ENCODE measurements at places on chromosomes 16 and 17. TPM values are rescaled to one million over a fixed set of nuclear protein-coding genes. Genes with fewer than 3 reads are reported as not detected.

Gene MYH13
- not detected for total RNA-seq

DNA sequence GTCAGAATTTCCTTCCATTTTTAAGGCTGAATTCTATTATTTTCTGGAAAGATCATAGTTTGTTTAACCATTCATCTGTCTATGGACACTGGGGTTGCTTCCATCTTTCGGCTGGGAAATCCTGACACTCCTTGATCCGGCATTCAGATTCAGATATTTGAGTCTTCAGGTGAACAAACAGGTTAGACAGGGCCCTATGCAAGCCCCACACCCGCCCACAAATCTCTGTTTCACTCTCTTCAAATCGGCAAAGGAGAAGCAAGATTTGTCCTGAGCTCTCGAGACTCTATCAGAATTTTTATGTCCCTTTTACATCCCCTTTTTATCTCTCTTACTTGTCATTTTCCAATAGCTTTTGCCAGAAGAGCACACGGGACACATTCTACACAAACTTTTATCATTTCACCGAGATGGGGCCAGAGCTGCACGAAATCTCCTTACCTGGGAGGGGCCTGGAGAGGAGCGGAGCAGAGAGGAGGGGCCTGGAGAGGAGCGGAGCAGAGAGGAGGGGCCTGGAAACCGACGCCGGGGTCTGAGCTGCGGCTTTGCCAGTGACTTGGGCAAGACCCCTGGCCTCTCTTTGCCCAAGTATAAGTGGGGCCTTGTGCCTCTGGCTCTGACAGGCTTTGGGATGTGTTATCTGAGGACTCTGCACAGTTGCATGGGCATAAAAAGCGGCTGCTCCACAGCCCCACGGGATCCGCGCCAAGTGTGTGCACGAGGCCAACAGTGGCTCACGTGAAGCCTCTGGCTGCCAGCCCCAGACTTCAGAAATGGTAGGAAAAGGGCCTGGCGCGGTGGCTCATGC is 54.3 kb upstream of the RBFOX3 start:
- H3K36me3 ChIP-seq = no peaks in the 10 kb centered on the region
- DNase-seq = peak; percentile 66
- peaks cover 6% of the 10 kb centered on the region for H3K4me1 ChIP-seq

- H3K27ac ChIP-seq = peak overlapping the region; percentile 57
- peaks cover 13% of the 10 kb centered on the region for H3K4me1 ChIP-seq
- no peak overlapping the region for H3K4me3 ChIP-seq
- H3K27me3 ChIP-seq = no peaks in the 10 kb centered on the region
- H3K36me3 ChIP-seq = no peaks in the 10 kb centered on the region
These were observed 128.5 kb downstream of the PARN start for GRCh38 chr16:14501331-14502255.

DNA sequence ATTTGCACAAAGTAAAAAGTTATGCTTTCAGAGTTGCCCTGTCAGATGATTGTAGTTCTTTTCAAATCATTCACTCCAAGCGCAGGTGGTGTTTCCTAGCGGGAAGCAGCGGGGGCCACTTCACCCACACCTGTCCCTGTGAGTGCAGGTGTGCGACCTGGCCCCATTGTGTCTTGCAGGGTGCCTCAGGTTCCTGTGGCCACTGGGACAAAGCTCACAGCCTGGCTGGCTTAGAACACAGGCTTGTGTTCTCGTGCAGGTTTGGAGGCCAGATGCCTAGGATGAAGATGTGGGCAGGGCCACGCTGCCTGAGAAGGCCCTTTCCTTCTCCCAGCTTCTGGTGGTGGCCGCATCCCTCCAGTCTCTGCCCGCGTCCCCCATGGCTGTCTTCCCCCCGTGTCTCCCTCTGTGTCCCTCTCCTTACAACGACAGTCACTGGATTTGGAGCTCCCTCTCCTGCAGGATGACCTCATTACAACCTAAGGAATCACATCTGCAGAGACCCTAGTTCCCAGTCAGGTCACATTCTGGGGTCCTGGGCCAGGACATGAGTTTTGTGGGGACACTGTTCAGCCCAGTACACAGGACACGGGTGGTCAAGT is 90.5 kb downstream of the NPIPB11 start:
- no peak overlapping the region for H3K27ac ChIP-seq
- no peaks in the 10 kb centered on the region for H3K4me1 ChIP-seq
- no peak overlapping the region for H3K4me3 ChIP-seq
- peak; percentile 21 for DNase-seq

Gene ABI3
- total RNA-seq = not detected

GRCh38 chr16:51931653-51932052 is 615.3 kb downstream of the TOX3 start:
- DNase-seq = no peak
- no peaks in the 10 kb centered on the region for H3K4me1 ChIP-seq
- H3K4me3 ChIP-seq = no peak overlapping the region
- no peaks in the 10 kb centered on the region for H3K36me3 ChIP-seq

Gene MT3
- not detected for total RNA-seq

DNA sequence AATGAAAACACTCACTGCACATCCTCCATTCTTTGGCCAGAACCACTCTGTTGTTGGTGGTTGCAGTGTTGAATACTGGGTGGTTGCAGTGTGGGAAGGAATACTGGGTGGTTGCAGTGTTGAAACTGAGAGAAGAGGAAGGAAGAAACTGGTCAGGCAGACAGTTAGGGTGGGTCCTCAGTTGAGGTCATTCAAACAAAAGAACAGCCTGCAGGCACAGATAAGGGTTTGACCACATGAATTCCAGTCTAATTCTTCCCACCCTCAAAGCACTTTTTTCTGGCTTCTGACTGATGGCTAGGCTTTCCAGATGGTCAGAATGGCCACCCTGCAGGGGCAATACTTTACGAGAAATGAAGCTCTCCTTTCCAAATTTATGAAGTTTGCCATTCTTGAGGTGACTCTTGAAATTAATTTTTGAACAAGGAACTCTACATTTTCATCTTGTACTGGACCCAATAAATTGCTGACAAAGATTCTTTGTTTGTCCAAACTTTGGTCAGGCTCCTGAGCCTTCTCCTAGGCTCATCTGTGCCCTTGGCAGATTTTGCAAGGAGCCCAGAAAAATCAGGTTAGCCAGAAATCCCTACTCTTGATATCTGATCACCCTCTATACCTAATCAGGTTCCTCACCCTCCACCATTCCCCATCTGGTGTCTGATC is 596.6 kb upstream of the CDH5 start:
- peak overlapping the region; percentile 70 for H3K27ac ChIP-seq
- peaks cover 21% of the 10 kb centered on the region for H3K4me1 ChIP-seq
- no peaks in the 10 kb centered on the region for H3K36me3 ChIP-seq
- DNase-seq = no peak

GRCh38 chr17:16988749-16989229 is 16.9 kb upstream of the TNFRSF13B start:
- no peaks in the 10 kb centered on the region for H3K4me1 ChIP-seq
- no peaks in the 10 kb centered on the region for H3K27me3 ChIP-seq
- H3K4me3 ChIP-seq = no peak overlapping the region
- H3K36me3 ChIP-seq = no peaks in the 10 kb centered on the region
- DNase-seq = no peak

DNA sequence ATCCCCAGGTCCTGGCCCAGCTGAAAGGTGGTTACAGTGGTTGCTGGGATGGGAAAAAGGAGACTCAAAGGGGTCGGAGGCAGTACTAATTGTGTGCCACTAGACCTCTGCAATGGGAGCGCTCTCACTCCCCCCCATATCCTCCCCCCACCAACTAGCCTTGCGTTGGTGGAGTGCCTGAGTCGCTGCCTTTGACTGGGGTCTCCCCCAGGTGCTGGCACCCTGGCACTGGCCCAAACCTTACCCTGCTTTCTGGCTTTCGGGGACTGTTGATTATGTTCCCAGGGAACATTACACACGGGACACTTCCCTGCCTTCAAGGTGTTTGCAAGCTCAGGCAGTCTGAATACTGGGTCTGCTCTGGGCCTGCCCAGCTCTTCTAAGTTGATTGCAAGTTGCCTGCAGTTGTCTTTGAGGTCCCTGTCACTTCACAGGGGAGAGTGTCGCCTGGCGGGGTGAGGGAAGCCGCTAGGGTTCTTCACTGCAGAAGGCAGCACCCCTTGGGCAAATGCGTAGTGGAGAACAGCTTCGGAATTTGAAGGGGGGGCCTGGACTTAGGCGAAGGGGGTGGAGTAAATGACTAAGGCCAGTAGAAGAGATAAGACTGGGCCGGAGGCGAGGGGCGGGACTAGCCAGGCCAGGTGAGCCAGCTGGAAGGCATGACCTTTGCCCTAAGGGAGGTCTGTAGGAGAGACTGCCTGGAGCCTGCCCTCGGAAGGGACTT is 98.0 kb downstream of the RAB11FIP4 start:
- peak overlapping the region; percentile 84 for H3K4me3 ChIP-seq
- 0 out of 2 replicates have a peak, but pooled peaks cover 1% of the 10 kb centered on the region for H3K36me3 ChIP-seq
- DNase-seq = peak; percentile 99
- H3K4me1 ChIP-seq = peaks cover 50% of the 10 kb centered on the region

GRCh38 chr16:88743693-88744576 is 37.6 kb downstream of the CTU2 start:
- H3K27me3 ChIP-seq = no peaks in the 10 kb centered on the region
- H3K4me3 ChIP-seq = no peak overlapping the region
- no peaks in the 10 kb centered on the region for H3K36me3 ChIP-seq
- DNase-seq = peak; percentile 82
- H3K27ac ChIP-seq = peak overlapping the region; percentile 25

GRCh38 chr17:56497132-56497531 is 96.4 kb upstream of the NOG start:
- no peaks in the 10 kb centered on the region for H3K36me3 ChIP-seq
- no peak overlapping the region for H3K4me3 ChIP-seq
- no peak for DNase-seq
- no peaks in the 10 kb centered on the region for H3K4me1 ChIP-seq
- H3K27ac ChIP-seq = no peak overlapping the region

DNA sequence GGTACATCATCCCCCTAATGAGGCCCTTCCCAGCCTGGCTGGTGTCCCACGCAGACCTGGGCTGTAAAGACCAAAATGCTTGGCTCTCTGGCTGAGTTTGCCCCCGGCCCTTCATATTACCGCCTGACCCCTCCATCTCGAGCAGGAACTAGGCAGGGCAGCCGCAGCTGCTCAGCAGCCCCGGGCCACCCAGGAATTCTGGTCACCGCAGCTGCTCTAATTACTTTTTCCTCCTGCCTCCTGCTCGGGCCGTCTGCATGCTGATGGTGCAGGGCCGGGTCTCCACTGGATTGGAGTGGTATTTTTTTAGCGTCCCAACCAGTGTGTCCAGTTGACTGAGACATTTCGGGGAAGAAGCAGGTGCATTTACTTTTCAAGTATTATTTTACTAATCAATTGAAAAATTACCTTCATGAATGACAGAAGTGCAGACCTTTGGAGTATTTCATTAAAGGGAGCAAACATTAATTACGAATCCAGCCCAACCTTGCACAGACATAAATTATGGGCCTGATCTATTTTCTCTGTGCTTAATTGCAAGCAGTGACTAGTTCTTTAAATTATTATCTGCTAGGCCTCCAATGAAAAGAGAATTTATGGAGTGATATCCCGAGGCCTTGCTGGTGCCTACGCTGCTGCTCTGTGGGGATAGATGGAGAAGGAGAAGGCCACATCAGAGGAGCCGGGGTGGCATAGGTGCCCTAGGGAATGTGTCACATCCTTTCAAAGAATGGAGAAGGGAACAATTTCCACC is 176.2 kb downstream of the CYLD start:
- H3K4me1 ChIP-seq = no peaks in the 10 kb centered on the region
- no peak overlapping the region for H3K4me3 ChIP-seq
- no peaks in the 10 kb centered on the region for H3K27me3 ChIP-seq
- no peak for DNase-seq
- H3K27ac ChIP-seq = no peak overlapping the region

DNA sequence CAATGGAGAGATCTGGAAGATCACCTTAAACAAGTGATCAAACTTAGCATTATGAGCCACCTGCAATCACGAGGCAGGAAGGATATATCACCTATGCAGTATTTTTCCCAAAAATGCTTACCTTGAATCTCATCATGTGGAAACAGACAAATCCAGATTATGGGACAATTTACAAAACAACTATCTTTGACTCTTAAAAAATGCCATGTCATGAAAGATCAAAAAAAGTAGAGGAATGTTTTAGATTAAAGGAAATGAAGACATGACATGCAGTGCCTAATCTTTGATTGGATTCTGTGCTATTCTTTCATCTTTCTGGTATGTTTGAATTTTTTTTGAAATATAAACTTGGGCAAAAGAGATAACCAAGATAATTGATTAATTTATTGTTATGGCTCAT is 95.9 kb downstream of the KPNA2 start:
- no peak for DNase-seq
- no peaks in the 10 kb centered on the region for H3K36me3 ChIP-seq
- H3K27me3 ChIP-seq = no peaks in the 10 kb centered on the region
- H3K27ac ChIP-seq = no peak overlapping the region
- H3K4me1 ChIP-seq = no peaks in the 10 kb centered on the region

DNA sequence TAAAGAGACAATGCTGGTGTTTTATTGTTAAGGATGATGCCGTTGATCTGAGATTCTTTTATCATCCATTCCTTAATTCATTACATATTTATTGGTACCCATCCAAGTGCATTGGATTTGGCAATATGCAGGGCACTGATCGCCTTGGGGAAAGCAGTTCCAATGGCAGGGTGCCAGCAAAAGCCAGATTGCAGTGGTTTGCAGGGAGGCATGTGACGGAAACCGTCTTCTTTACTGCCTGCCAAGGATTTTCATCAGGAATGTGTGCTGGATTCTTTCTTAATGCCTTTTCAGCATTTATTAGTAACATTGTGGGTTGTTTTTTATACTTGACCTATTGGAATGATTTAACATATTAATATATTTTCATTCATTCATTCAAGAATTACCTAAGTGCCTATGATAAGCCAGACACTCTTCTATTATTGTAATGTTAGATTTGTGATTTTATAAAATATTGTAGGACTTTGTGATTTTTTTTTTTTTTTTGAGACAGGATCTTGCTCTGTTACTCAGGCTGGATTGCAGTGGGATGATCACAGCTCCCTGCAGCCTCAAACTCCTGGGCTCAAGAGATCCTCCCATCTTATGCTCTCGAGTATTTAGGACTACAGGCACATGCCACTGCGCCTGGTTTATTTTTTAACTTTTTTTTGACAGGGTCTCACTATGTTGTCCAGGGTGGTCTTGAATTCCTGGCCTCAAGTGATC is 93.4 kb upstream of the TNRC6A start:
- H3K27ac ChIP-seq = no peak overlapping the region
- H3K4me1 ChIP-seq = no peaks in the 10 kb centered on the region
- no peak overlapping the region for H3K4me3 ChIP-seq
- H3K36me3 ChIP-seq = no peaks in the 10 kb centered on the region

- H3K27ac ChIP-seq = peak overlapping the region; percentile 60
- H3K4me1 ChIP-seq = no peaks in the 10 kb centered on the region
- H3K27me3 ChIP-seq = no peaks in the 10 kb centered on the region
- no peaks in the 10 kb centered on the region for H3K36me3 ChIP-seq
- H3K4me3 ChIP-seq = peak overlapping the region; percentile 43
These were observed 1.8 kb downstream of the ASGR1 start for GRCh38 chr17:7177191-7177953.

All from Caco-2 (cell line).